SJSA1 (cell line): ENCODE measurements at places on chromosomes 6 and 20.

DNA sequence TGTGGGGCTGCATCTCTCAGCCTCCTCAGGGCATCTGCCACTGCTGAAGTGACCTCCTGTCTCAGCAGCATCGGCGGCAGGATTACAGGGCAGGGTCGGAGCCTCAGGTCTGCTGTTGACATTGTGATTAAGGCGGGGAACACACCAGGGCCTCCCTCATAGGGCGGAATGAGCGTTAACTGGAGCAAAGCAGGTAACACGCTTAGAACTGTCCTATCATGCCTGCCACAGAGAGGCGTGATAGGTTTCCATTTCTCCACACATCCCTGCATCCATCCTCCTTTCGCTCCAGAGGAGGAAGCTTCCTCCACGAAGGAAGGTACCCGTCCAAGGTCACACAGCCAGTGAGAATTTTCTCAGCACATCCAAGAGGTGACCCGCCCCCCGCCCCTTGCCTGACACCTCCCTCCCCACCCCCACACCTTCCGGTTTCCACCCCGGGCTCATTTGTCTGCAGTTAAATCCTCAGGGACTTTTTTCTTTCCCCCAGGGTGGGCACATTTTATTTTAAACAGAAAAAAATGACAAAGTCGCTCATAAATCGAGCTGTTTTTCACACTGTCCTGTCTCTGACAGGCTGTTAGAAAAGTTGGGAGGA is 200.8 kb downstream of the TFAP2C start:
- no peak for DNase-seq

DNA sequence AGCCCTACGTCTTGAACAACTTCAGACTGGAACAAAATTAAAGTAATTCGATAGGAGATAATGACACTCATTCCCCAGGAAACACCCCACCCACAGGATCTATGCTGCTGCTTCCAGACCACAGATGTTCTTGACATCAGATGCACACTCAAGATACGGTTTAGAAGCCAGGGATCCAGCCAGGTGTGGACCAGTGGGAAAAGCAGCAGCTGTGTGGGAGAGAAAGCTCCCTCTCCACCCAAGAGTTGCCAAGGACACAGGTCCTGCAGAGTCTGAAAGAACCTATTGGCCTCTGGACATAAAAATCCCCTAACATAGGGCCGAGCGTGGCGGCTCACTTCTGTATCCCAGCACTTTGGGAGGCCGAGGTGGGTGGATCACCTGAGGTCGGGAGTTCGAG is 91.7 kb upstream of the NFATC2 start:
- no peak for DNase-seq

- no peak for DNase-seq
Measured at GRCh38 chr6:165486183-165487137, 176.6 kb downstream of the PDE10A start.

DNA sequence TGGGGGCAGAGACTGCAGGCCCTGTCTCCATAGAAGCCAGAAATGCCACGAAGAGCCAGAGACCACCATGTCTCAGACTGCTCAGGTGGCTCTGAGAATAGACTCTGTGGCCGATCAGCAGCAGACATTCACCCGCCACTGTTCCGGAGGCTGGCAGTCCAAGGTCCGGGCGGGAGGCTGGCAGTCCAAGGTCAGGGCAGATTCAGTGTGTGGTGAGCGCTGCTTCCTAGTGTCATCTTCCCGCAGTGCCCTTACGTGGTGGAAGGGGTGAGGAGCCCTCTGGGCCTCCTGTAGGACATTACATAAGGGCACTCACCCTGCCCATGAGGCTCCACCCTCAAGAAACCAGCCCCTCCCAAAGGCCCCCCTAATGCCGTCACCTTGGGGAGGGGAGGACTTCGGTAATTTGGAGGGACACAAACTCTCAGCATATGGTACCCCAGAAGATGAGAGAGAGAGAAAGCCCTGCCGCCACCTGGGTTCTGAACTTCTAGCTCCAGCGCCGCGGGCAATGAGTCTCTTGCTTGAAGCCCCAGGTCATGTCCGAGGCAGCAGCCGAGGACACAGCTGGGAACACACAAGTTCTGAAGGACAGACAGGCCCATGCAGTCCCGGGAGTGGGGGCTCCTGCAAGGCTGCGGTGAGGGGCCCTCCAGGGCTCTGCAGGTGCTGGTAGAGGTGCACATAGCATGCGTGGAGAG is 36.4 kb downstream of the DACT2 start:
- no peak for DNase-seq

DNA sequence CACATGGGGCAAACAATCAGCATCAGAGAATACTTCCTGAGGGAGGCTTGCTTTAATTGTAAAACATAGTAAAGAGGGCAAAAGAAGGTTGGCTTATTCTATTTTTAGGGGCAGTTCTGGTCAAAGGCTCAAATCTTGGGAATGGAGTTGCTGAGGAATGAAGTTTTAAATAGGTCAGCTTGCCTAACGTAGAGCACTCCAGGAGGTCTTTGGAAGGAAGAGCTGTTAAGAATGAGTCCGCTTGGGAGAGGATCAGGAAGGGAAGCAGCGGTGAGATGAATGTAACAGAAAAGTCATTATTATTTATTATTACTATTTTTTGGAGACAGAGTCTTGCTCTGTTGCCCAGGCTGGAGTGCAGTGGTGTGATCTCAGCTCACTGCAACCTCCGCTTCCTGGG is 108.7 kb downstream of the ZFAND3 start:
- no peak for DNase-seq

- peak; percentile 72 for DNase-seq
Measured at GRCh38 chr6:22113026-22113766, 183.6 kb downstream of the PRL start.

- no peak for DNase-seq
Measured at GRCh38 chr20:49424536-49424935, 57.9 kb downstream of the KCNB1 start.

- no peak for DNase-seq
Measured at GRCh38 chr20:49167811-49168507, 20.2 kb downstream of the STAU1 start.

DNA sequence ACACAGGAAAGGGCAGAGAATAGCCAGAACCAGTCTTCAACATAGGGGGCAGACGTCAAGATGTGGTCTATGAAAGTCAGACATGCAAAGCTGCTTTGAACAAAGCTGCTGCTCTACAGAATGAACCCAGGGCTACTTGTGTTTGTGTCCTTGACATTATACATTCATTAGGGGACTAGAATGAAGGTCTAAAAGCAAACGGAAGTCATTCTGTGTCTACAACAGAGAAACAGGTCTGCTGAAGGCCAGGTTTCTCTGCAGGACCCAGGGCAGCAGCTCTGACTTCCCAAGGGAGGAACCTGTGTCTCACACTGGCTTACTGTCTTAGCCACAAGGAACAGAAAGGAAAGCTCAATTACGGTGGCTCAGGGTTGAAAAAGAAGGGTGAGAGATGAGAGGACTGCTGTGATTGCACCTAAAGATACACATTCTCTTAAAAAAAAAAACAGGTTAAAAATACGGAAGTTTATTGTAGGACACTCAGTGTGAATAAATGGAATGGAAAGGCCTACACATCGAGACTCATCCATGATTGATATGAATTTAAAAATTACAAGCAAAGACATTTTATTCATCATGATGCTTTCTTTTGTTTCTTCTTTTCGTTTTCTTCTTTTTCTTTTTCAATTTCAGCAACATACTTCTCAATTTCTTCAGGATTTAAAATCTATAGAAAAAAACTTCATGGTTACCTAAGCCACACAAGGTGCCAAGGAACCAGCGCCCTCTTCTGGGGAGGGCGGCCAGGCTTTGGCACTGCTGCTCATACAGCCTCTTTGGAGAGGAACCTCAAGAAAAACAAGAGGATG is 6.7 kb downstream of the PSMA7 start:
- peak; percentile 44 for DNase-seq

DNA sequence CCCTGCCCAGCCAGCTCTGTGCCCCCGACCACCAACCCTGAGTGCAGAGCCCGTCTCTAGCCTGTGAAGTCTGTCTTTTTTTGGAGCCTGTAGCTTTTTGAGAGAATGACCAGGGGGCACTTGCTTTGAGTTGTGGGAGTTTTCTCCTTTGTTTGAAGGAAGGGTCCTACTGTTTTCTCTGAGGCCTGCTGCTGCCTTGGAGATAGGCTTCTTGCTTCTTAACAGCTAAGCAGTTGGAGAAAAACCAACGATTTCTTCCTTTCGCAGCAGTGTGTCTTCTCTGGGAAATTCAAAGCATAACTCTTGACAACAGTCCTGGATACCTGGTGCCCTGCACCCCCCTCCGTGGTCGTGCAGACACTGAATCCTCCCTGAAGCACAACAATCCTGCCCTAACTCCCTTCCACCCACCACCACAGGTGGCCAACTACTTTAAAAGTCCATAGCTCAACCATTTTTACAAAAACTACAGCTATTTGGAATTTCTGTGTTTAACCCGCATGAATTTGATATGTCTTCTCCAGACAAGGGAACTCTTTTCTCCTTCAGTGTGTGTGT is 61.0 kb downstream of the FAM50B start:
- no peak for DNase-seq

DNA sequence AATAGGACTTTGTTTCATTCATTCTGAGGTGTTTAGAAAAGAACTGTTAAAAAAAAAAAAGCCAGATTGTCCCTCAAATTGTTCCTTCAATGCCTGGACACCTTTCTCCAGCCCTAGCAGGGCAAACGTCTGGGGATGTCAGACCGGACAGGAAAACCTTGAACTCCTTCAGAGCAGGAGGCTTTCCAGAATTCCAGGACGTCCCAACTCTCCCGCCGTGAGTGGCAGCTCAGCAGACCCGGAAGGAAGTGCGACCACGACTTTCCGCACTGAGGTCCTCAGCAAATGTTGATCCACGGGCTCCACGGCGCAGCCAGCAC is 139.1 kb downstream of the DLL1 start:
- no peak for DNase-seq

GRCh38 chr6:134938896-134939295 is 11.0 kb downstream of the ALDH8A1 start:
- DNase-seq, result no peak

DNA sequence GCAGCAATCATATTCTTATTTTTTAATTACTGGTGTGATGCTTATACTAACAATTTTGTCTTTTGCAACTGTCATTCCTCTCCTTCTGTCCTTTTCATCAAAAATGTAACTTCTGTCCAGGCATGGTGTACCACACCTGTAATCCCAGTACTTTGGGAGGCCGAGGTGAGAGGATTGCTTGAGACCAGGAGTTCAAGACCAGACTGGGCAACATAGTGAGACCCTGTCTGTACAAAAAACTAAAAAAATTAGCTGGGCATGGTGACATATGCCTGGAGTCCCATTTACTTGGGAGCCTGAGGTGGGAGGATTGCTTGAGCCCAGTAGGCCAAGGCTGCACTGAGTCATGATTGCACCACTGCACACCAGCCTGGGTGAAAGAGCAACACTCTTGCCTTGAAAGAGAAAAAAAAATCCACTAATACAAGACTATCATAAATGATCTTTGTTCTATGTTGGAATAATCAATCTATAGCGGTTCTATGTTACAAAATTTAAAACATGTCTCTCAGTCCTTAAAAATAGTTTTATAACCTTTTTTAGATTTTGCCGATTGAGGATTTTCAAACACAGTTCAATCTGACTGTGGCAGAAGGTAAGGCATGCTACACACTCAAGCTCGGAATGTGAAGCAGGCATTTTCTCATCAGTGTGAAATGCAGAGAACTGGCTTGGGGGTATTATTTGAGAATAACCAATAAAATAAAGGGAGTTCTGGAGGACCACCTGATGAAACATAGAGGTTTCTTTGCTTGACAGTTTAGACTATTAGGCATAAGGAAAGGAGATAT is 70.4 kb downstream of the ENPP1 start:
- DNase-seq, result no peak

- no peak for DNase-seq
Measured at GRCh38 chr6:633611-634010, 23.3 kb downstream of the HUS1B start.

- no peak for DNase-seq
Measured at GRCh38 chr20:4957939-4958362, 43.4 kb downstream of the SLC23A2 start.

- DNase-seq, result peak; percentile 87
Measured at GRCh38 chr6:27091661-27092315, 155.7 kb upstream of the PRSS16 start.

GRCh38 chr6:150683320-150683719 is 83.6 kb downstream of the PLEKHG1 start:
- DNase-seq, result no peak

- DNase-seq, result no peak
Measured at GRCh38 chr20:17884307-17885003, 84.1 kb downstream of the SNX5 start.

- DNase-seq, result no peak
Measured at GRCh38 chr6:6599468-6599873, 11.0 kb downstream of the LY86 start.

- no peak for DNase-seq
Measured at GRCh38 chr6:33846226-33846625, 42.4 kb upstream of the MLN start.

GRCh38 chr6:27297857-27298730 is 14.0 kb downstream of the POM121L2 start:
- peak; percentile 8 for DNase-seq

DNA sequence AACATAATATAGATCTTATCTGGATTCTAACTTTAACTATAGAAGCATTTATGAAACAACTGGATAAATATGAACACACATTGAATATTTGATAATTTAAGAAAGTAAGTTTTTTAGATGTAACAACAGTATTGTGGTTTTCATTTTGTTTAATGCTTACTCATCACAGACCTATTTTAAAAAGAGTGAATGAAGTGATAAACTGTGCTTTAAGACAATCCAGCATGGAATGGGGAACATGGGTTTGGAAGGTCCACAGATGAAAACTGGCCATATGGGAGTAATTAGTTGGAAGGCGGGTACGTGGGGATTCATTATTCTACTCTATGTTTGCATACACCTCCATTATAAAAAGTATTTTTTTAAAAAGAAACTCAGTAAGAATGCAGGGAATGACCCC is 21.2 kb downstream of the EPB41L2 start:
- no peak for DNase-seq

- DNase-seq, result peak; percentile 62
Measured at GRCh38 chr6:13873288-13874190, 51.2 kb upstream of the RNF182 start.

DNA sequence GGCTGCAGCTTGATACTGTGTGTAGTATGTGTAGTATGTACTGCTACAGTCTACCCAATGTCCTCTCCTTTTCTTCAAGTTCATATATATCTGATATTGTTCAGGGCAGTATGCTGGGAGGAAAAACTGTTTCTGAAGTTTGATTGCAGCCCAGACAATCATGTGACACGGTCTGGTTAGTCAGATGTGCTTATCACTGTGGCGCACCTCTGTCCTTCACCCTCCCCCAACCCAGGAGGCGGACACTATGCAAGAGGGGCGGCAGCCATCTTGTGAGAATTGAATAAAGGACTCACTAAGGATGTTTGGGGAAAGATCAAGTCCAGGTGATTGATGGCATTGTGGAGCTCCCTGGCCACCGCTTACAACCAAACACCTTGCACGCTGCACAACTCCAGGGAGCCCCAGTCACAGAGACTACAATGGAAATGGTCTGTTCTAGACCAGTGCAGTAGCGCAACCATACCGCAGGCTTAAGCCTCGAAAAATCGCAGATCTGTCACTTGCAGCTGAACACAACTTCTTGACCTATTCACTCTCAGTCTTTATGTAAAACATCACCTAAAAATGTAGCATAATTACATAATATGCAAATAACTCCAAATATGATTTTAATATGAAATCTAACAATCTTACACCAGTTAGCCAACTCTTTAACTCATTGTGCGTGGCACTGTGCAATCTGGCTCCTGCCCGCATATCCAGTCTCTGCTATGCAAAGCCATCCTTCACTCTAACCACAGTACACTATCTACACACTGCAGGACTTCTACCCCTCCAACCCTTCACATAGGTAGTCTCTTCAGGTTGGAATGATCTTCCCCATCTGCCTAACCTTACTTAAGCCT is 79.3 kb downstream of the VGLL2 start:
- no peak for DNase-seq
